ENCODE measurements at places on chromosomes 4 and X.
A peak's percentile ranks its signal among the peaks of the same experiment; 100 is the strongest.

DNA sequence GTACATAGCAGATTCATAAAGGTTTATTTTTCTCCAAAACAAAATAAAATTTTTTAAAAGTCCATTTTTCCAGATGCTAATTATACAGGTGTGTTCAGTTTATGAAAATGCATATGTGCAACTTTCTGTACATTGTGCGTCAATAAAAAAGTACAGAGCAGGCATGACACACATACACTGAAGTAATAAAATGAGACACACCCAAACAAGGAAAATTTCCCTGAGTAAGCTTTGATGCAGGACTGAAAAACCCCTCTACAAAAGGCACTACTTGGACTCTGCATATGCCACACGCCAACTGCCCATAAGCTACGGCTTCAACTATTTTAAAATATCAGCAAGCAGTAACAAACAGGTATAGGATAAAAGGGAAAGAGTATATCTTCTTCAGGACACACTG lies 13.8 kb downstream of the ARAP2 start:
- no peak for DNase-seq

GRCh38 chr4:159779716-159780115 lies 676.8 kb downstream of the RAPGEF2 start:
- DNase-seq, result no peak

- DNase-seq, result no peak
These were observed 32.5 kb upstream of the MTMR8 start for GRCh38 chrX:64427787-64428186.

- DNase-seq, result peak; percentile 65
These were observed 13.9 kb downstream of the TMEM165 start for GRCh38 chr4:55409468-55410171.

DNA sequence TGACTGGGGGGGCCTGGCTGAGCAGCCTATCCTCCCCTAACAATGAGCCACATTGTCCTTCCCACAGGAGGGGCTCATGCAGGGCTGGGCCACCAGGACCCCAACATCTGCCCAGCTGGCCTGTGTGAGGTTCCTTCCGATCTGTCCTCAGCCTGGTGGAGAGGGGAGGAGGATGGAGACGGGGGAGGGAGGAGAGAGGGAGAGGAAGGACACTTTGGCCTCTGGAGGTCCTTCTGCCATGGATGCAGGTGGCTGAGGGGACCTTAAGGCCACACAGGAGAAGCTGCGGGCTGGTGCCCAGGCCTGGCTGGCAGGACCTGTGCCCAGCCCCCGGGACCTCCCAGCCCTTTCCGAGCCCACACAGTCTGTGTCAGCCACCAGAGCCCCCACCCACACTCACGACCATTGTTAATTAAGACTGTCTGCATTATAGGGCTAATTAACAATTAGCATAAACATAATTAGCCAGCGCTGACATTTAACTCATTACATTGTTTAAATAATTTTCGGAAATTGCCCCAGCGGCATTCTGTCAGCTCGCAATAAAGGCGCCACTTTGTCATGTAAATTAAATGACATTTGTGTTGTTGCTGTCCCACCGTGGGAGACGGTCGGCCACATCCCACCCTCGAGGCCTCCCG lies 53.0 kb upstream of the NKX1-1 start:
- no peak for DNase-seq

DNA sequence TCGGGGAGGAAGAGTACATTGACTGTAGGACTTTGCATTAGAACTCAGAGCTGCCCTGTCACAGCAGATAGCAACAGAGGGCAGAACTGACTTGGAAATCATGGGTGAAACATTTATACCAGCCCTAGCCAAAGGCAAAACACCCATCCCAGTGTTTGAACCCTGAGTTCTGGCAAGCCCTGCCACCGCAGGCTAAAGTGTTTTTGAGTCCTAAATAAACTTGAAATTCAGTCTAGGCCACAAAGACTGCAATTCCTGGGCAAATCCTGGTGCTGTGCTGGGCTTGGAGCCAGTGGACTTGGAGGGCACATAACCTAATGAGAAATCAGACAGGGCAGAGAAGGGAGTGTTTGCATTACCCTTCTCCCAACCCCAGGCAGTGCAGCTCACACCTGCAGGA lies 1015.7 kb downstream of the FSTL5 start:
- DNase-seq, result no peak

GRCh38 chrX:17550011-17550410 lies 175.0 kb downstream of the NHS start:
- DNase-seq, result no peak

DNA sequence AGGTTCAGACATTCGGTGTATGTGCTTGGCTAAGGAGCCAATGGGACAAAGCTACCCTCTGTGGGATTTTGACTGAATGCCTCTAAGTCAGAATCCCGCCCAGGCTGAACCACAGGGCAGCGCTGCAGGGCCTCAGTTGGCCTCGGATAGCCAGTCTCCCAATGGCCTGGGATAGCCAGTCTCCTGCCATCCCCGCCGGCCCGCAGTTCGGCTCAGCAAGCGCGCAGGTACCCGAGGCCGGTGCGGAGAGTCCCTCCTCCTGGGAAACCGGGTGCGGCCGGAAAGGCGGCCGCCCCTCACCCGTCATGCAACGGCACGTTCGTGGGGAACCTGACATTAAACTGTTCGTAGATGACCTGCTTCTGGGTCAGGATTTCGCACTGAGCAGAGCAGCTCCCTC lies 16.1 kb downstream of the PPEF2 start:
- no peak for DNase-seq

GRCh38 chr4:110287130-110287529 lies 88.7 kb upstream of the ELOVL6 start:
- DNase-seq, result peak; percentile 69

DNA sequence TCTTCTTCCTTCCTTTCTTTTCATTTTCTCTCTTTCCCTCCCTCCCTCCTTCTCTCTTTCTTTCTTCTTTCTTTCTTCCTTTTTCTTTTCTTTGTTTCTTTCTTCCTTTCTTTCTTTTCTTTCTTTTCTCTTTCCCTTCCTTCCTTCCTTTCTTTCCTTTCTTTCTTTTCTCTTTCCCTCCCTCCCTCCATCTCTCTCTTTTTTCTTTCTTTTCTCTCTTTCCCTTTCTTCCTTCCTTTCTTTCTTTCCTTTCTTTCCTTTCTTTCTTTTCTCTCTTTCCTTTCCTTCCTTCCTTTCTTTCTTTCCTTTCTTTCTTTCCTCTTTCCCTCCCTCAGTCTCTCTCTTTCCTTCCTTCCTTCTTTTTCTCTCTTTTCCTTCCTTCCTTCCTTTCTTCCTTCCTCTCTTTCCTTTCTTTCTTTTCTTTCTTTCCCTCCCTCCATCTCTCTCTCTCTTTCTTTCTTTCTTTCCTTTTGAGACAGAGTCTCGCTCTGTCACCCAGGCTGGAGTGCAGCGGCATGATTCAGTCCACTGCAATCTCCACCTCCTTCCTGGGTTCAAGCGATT lies 44.4 kb downstream of the CRLF2 start:
- DNase-seq, result no peak

GRCh38 chrX:150094996-150095395 lies 156.7 kb upstream of the EOLA2 start:
- peak; percentile 90 for DNase-seq

DNA sequence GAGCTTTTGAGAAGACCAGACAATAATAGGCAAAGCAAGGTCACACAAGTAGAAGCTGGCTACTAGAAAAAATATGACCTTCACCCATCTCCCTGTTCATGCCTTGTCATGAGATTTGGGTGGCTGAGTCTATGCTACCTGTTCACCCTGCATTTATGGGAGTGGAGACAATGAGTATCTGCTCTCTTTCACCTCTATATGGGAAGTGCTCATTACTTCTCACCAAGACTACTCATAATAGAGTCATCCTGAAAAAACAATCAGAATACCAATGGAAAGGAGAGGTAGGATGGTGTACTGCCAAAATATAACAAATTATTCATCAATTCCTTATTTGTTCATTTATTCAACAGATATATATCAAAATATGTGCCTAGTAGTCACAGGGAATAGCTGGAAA lies 921.8 kb upstream of the INTU start:
- DNase-seq, result no peak

DNA sequence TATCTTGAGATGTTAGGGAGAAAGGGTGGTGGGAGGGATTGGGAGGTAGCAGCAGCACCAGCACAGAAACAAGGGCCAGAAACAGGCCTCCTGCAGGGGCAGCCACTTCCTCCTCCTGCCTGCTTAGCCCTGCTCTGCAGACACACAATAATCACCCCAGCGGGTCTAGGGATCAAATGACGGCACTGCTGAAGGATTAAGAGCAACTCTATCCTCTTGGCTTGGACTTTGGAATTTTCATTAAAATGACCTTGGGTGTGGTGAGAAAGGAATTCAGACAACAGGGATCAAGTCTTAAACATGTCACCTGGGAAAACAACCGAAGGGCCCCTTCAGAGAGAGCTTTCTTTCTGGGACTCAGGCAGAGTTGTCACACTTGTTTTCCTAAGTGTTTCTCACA lies 353.4 kb downstream of the SPRY1 start:
- no peak for DNase-seq

DNA sequence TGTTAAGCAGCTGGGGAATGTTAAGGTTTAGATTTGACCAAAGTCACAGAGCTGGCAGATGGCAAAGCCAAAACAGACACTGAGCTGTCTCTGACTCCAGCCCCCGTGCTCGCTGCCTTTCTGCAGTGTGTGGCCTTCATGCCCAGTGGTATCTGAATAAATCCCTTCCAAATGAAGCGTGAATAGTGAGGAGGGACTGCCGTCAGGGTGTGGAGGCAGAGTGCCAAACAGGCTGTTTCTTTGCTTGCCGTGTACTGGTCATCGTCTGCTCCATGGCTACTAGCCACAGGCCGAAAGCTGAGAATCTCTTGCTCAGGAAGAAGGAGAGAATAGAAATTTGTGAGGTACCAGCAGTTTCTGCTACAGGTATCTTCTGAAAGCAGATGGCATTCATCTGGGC lies 19.7 kb downstream of the PRIMPOL start:
- DNase-seq, result no peak

DNA sequence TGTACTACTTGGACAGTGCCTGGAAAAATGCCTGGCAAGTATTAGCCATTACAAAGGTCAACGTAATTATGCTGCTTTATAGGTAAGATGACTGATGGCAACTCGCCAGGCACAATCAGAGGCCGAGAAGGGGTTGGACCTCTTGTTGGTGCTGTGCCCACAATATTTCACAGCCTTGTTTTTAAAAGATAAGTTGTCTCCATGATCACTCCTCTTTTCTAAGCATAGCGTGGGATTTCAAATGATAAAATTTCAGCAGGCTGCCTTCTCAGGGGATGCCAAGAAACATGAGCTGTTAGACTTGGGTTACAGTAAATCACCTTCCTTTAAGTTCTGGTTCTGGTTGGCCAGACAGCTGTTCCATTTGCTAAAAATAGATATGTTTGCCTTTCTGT lies 26.9 kb downstream of the HOPX start:
- no peak for DNase-seq

DNA sequence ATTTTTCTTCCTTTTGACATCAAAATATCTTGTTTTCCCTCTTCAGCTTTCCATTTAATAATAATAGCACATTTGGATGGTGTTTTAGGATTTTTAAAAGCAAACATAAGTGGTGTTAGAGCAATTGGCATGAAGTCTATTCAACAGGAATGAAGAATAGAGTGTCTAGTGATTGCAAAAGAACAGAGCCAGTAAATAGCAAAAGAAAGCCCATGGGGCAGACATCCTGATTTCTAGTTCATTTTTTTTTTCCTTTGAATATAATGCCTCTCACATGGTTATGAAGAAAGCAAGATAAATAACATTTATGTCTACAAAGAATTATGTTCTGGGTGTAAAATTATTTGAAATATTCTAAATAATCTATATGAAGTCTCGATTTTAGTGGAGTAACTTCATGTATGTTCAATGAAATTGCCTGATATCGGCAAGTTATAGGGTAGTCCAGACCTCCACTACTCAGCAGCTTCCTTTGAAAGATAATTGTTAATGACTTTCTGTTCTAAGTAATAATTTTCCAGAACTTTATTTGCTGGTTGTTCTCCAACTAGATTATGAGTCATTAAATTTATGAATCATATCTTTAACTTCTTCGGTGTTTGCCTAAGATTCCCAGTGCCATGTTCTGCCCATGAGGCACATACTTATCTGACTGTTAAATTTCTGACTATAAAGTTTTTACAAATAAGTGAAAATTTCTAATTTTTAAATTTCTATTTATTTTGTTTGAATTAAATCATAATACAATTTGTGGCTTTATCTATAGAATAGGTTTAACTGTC lies 587.9 kb downstream of the TLL1 start:
- peak; percentile 36 for DNase-seq

- DNase-seq, result no peak
These were observed 37.8 kb downstream of the SPCS3 start for GRCh38 chr4:176357359-176358082.

All from fibroblast of skin of right biceps (primary cell).